ENCODE measurements at places on chromosomes 2 and 18.

GRCh38 chr2:176742271-176742670 lies 470.3 kb upstream of the HNRNPA3 start:
- no peak for DNase-seq

DNA sequence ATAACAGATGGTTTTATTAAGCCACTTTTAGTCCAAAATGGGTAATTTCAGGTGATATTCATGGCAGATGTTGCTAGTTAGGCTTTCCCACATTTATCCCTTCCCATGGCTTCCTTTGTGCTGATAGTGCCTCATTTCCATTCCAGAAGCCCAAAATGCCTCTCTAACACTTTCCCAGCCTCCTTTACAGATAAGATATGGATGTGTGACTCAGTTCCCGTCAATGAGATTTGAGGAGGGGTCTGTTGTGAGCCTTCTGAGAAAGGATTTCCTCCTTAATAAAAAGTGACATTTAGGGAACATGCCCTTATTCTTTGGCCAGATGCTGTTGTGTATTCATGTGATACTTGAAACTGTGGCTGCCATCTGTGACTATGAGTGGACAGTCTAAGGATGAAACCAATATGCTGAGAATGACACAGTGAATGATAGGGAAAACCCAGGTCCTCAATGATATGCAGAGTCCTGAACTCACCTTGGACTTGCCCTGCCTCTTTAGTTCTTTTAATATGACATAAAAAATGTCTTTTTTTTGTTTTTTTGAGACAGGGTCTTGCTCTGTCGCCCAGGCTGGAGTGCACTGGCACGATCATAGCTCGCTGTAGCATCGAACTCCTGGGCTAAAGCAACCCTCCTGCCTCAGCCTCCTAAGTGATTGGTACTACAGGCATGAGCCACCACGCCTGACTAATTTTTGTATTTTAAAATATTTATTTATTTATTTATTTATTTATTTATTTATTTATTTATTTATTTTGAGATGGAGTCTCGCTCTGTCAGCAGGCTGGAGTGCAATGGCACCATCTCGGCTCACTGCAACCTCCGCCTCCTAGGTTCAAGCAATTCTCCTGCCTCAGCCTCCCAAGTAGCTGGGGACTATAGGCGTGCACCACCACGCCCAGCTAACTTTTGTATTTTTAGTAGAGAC lies 5.8 kb upstream of the ACSL3 start:
- DNase-seq: peak; percentile 92

DNA sequence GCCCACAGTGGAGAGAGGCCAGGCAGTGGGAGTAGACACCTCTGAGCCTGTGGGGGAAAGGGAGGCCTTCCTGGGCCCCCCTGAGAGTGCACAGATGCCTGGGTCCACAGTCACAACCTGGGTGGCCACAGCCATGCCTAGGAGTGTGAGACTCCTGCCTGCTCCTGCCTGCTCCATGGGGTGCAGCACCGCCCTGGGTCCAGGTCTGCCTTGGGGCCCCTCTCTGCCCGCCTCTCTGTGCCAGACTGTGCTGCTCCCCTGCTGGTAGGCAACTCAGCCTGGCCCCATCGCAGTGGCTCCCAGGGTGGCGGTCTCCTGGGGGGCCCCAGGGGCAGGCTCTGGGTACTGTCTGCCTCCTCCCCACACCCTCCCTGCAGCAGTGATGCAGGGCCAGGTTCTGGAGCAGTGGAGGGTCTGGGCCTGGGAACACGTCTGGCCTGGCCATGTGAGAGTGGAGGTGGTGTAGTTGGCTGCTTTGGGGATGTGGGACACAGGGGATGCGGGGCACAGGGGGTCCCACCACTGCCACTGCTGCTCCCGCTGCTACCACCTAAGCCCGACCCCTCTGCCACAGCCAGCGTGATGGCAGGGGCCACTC lies 60.1 kb upstream of the DLX2 start:
- DNase-seq: no peak

GRCh38 chr2:43045866-43046265 lies 180.5 kb downstream of the ZFP36L2 start:
- no peak for DNase-seq

GRCh38 chr2:162710287-162710890 lies 128.2 kb downstream of the KCNH7 start:
- DNase-seq: no peak

DNA sequence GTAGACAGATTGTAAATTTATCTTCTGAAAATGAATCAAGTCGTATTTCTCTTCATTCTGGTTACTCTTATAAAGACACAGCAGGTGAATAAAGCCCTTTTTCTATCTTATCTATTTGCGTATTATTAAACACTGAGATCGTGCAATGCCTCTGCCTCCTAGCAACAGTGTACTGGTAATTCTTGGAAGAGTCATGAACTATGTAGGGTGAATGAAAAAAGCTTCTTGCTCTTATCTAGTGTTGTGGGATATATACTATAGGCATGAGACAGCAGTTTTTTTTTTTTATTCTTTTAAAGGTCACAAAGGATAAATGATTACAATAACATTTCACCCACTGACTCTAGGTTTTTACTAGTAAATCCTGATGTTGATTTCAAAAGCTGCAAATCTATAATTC lies 324.2 kb downstream of the PDE11A start:
- DNase-seq: no peak

DNA sequence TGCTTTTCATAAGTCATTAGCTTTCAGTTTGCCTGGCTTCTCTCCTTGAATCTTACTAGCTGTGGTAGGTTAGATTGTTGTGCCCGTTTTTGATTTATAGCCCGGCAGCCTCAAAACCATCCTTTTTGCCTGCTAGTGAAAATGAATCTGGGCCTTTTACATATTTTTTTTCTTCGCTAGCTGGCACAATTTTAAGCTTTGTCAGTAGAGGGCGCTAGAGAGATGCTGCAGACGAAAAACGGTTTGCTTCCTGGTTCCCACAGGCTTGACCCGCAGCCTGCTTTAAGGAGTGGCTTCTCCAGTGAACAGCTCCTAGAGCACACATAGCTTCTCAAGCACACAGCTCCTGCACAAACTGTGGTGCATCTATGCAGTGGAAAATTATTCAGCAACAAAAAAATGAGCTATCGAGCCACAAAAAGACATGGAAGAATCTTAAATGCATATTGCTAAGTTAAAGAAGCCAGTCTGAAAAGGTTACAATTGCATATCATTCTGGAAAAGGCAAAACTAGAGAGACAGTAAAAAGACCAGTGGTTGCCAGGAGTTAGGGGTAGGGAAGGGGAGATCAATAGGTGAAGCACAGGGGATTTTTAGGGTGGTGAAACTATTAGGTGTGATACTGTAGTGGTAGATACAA lies 47.9 kb downstream of the E2F6 start:
- DNase-seq: no peak

DNA sequence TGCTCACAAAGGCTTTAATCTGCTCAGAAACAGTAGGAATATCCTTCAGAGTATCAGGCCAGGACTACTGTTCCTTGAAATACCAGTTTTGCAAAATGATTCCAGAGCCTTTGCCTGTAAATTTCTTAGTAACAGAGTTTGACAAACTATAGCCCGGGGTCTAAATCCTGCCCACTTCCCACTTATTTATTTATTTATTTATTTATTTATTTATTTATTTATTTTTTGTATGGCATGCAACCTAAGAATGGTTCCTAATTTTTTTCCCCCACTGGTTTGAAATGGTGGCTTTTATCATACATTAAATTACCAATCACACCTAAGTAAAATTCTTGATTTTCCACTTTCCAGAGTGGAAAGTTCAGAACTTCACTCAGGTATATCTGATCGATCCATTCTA lies 45.6 kb downstream of the KCNG3 start:
- DNase-seq: no peak

GRCh38 chr18:51425889-51426288 lies 228.4 kb upstream of the MEX3C start:
- no peak for DNase-seq

DNA sequence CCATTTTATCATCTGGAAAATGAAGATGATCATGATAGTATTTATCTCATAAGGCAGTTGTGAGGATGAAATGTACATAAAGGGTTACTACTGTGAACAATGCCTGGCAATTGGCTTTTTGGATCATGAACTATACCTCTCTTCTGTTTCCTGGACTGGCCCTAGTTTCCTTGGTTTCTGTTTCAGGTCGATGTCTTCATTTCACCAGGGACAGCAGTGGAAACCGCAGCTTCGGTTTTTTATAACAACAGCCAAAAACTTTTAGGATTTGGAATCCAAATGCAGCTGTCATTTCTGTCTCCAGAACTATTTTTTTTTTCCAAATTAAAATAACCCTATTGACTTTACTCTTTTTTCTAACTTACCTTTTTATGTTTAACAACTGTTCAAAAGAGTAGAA lies 425.1 kb downstream of the RND3 start:
- no peak for DNase-seq

GRCh38 chr2:116499389-116499788 lies 1315.1 kb upstream of the DDX18 start:
- no peak for DNase-seq

DNA sequence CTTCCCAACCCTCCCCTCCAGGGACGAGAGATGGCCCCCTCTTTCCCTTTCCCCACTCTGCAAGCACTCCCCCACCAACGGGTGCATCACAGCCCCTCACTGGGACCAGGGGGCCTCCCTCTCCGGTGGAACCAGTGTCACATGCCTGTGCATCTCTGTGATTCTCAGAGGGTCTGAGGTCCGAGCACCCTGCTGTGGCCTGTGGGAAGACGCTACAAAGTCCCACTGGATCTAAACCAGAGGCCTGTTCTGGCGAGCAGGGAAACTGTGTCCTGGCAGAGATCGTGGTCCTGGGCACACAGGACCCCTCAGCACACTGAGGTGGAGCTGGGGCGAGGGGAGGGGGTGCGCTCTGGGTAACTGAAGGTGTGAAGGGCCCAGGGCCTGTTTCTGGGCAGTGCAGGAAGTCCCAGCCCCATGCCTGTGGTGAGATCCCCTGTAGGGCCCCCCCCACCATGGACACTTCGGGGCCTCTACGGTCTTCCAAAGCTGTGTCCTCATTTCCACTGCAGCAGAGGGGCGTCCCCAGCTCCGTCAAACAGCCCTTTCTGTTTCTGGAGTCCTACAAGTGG lies 8.0 kb downstream of the SNORC start:
- no peak for DNase-seq

DNA sequence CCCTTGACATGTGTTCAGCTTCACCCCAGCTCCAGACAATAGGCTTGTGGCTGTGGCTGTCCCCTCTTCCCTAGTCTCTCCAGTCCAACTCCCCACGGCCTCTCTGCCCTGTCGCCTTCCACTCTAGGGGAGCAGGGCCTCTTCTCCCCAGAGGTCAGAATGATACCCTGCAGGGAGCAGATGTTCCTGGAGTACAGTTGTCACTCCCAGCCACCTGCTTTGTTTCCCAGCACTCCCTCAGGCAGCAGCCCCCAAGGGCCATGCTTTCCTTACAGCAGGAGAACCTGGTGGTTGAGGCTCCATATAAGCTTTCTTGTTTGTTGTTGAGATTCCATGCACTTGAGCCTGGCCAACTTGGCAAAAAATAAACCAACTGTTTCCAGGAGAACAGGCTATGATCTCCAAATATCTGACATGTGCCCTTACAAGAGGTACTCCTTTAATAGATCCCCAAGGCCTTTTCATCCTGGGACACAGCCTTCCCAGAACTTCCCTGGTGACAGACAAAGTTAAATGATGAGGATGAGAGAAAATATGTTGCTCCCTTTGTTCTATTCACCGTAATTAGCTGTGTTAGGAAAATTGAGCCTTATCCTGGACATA lies 45.1 kb downstream of the DPYSL5 start:
- DNase-seq: peak; percentile 72

GRCh38 chr2:223585666-223586065 lies 16.5 kb downstream of the SCG2 start:
- peak; percentile 67 for DNase-seq
